ENCODE measurements at places on chromosomes 12 and 14. TPM values are rescaled to one million over a fixed set of nuclear protein-coding genes. Genes with fewer than 3 reads are reported as not detected.

- DNase-seq: no peak
Measured at GRCh38 chr12:59429766-59430165, 166.1 kb upstream of the SLC16A7 start.

DNA sequence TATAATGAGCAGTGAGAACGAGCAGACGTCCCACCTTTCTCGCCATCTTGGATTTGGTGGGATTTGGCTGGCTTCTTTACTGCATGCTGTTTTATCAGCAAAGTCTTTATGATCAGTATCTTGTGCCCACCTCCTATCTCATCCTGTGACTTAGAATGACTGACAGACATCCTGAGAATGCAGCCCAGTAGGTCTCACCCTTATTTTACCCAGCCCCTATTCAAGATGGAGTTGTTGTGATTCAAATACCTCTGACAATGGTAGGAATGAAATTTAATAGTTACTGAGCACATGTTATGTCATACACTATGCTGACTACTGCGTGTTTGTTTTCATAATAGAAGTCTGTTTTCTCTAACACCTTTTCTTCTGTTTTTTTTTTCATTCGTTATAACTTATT is 1.9 kb downstream of the TMTC3 start:
- DNase-seq: no peak

- DNase-seq: no peak
Measured at GRCh38 chr14:73995977-73996378, 23.1 kb downstream of the ENTPD5 start.

- no peak for DNase-seq
Measured at GRCh38 chr12:24945845-24946244, 3.1 kb downstream of the BCAT1 start.

- no peak for DNase-seq
Measured at GRCh38 chr12:49059045-49059298, 1.6 kb downstream of the KMT2D start.

DNA sequence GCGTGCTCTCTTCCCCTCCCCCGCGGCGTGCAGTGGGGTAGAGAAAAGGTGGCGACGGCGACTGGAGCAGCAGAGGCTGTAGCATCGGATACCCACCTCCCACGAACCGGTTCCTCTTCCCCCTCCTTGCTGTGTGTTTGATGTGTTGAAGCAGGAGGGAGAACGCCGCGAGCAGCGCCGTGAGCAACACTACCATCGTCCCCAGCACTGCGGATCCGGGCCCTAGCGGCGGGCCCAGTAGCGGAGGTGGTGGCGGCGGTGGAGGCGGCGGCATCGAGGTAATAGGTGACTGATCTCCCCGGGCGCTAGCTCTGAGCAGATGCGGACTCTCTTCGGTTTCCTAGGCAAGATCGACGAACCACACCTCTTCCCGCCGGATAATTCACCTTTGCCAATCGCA is 132.9 kb upstream of the AEBP2 start:
- no peak for DNase-seq

DNA sequence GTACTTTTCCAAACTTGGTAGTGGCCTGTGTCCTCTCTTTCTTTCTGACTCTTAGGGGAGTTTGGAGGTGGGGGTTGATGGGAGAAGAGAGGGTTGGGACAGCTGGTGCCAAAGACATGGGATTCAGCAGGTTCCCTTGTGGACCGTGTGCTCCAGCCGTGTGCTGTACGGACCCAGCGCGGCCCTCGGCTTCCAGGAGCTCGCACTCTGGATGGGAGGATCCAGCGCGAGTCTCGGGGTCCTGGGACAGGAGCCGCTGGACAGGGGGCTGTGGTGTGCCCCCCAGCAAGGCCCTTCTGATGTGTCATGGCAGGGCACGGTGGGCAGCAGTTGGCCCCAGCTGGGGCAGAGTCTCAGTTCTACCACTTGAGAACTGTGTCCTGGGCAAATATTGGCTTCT is 45.0 kb upstream of the TSPAN9 start:
- no peak for DNase-seq

GRCh38 chr12:6132496-6132895 is 8.0 kb upstream of the VWF start:
- DNase-seq: no peak

The MPHOSPH9 gene
- 162 TPM for total RNA-seq

The MYO1H gene
- not detected for total RNA-seq

The B3GNT4 gene
- total RNA-seq: 0.71 TPM
